AG04449 (cell line): ENCODE measurements at places on chromosomes 7 and 10.

DNA sequence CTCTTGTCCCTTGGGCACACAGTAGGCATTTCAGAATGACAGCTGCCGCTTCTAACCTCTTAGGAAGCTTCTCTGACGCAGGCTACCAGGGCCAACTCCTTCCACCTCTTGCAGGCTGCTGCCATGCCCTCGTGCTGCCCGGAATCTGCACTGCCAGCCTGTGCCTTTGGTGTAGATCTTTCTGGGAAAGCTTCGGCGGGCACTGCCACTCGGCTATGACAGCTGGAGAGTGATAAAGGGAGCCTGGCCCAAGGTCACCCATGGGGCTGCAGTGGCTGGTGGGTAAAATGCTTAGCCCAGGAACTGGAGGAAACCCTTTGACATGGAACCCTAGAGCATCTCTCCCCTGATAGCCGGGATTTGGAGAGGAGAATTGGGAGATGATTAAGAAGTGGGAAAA lies 78.0 kb upstream of the C1QL3 start:
- no peak for DNase-seq

- no peak for DNase-seq
Measured at GRCh38 chr7:39526666-39527065, 39.5 kb upstream of the YAE1 start.

DNA sequence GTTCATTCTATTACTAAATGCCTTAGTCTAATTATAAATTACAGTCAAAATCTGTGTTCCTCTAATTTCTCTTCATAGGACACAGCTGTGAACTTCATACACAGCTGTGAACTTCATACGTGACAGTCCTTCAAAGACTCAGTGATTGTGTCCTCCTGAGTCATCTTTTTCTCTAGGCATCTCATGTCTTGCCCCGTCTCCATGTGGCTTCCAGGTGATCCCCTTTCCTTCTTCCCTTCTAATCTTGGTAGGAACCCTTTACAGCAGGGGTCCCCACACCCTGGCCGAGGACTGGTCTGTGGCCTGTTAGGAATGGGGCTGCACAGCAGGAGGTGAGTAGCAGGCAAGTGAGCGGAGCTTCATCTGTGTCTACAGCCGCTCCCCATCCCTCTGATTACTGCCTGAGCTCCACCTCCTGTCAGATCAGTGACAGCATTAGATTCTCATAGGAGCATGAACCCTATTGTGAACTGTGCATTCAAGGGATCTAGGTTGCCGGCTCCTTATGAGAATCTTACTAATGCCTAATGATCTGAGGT lies 14.0 kb upstream of the EIF5AL1 start:
- no peak for DNase-seq

DNA sequence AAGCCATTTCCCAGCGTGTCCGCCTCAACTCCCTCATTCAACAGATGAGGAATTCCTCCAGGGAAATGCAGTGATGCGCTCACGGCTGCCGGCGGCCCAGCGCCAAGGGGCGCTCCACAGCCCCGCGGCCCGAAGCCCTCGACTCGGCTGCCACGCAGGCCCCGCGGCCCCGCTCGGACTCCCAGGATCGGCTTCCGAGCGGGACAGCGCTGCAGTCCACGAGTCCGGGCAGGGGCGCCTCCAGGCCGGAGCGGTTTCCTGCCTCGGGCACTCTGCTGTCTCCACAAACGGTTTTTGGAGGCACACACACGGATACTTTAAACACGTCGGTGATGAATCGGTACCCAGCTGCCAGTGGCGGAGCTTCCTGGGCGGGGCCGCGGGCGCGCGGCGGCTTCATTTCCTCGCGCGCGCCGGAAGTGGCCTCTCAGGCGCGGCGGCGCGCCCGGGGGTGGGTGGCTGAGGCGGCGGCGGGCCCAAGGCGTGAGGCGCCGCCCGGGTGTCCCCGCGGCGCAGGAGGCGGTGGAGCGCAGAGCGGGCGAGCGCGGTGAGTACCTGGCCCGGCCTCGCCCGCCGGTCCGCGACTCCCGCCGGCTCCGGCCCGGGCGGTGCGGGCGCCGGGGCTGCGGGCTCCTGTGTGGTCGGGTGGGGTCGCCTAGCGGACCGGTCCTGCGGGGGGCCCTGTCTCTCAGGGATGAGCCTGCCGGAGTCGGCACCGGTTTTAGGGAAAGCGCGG lies at the start of gene CSGALNACT2:
Gene CSGALNACT2, plus strand, starts transcription at position 425 of the 736 bp plus-strand sequence. CDS start 16,705 bp downstream, outside the sequence.
- no peak for DNase-seq

- no peak for DNase-seq
Measured at GRCh38 chr7:7496311-7496710, 39.4 kb downstream of the COL28A1 start.

- DNase-seq = no peak
Measured at GRCh38 chr10:124559372-124560132, 97.9 kb downstream of the LHPP start.

- no peak for DNase-seq
Measured at GRCh38 chr10:58275908-58276307, 6.9 kb downstream of the CISD1 start.

GRCh38 chr7:152203095-152203494 lies 177.6 kb downstream of the GALNT11 start:
- no peak for DNase-seq
